ENCODE measurements at places on chromosomes 6 and 20.

GRCh38 chr20:17896193-17896723, 72.3 kb downstream of the SNX5 start:
- no peak for DNase-seq

DNA sequence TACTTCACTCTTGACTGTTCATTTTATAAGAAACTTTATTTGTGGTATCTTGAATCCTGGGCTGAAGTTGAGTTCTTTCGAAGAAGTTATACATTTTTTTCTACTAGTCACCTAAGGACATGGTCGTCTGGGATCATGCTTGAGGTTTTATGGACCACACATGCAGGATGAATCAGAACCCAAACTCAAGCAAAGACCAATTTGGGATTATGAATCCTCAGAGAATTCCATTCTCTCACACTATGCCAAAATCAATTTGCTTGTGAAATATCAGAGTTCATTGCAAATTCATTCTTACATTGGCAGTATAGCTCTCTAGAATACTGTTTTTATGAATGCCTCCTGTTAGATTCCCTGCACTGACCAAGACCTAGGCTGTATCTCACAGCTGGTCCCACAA, 114.3 kb upstream of the HDAC2 start:
- DNase-seq, result no peak

DNA sequence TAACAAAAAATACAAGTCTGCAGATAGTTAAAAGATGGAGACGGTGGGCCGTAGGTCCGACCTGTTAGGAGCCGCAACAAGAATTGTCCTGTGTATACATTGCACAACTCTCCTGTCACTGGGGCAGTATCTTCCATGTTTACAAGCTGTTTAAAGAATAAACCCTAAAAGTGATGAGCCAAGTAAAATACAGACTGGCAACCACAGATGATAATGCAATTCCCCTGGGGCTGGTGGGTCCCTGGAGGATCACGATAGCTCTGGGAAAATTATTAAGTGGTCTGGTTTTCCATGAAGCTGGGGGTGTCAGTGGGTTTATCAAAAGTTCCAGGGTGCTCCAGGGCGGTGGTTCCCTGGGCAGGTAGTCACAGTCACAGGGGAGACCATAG, 8.1 kb upstream of the FAM50B start:
- no peak for DNase-seq

- DNase-seq, result no peak
Observed at GRCh38 chr6:14550822-14551221, 433.2 kb downstream of the CD83 start.

DNA sequence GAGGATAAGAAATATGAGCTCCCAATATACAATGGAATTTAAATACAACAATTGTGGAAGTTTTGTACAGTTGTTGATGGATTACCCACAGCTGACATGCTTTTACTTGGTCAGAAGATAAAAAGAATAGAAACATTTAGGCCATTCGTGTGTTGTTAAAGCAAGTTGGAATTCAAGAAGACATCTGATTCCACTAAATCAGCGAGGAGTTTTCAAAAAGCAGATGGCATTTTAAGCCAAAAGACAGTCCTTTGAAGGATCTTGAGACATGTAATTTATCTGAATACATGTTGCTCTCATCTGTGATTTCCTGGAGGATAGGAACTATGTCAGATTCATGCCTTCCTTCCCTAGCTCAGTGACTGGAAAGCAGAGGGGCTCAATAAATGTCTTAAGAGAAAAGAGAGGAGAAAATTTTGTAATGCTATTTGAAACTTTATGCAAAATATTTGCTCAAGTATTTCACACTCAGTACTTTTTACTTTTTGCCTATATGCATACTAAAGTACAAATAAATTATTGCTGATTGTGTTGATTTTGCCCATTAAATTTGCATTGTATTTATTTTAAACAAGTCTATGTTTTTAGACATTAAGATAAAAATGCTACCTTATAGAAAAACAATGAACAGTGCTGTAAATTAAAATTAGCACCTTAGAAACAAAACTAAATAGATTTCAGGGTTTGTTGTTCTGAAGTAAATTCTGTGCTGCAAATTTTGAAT, 733.8 kb upstream of the FLRT3 start:
- no peak for DNase-seq

DNA sequence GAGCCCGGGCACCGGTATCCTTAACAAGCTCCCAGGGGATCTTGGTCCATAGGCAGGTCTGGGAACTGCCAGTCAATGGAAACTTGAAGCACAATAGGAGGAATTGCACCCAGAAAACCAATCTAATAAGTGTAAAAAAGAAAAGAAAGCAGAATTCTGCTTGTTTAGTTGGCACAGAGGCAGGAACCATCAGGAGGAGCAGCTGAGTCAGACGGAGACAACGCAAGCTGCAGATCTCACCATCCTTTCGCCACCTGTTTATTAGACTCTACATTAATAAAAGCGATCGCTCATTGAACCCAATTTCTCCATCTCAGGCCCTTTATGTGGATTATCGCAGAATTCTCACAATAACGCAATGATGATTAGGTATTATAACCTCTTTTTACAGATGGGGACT, 9.8 kb downstream of the ZFP64 start:
- DNase-seq, result no peak

DNA sequence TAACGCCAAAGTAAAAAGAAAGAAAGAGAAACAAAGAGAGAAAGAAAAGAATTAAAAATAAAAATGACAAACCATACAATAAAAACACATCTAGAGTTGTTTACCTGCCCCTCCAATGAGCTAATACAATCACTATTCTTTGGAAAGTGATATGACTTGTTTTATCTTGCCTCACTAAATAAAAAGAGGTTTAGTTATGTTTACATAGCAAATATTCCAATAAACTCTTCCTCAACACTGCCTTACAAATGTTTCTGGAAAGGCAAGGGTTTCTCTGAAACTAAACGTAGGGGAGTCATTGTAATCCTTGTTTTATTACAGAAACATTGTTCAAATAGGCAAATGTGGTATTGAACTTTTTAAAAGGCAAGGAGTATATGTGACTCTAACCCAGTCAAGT, 396.2 kb downstream of the EPM2A start:
- DNase-seq, result no peak

- no peak for DNase-seq
Observed at GRCh38 chr6:27547157-27548075, 74.5 kb upstream of the ZNF184 start.

GRCh38 chr20:50248104-50248641, 57.5 kb downstream of the CEBPB start:
- no peak for DNase-seq

GRCh38 chr6:69817358-69817757, 20.5 kb upstream of the LMBRD1 start:
- no peak for DNase-seq

DNA sequence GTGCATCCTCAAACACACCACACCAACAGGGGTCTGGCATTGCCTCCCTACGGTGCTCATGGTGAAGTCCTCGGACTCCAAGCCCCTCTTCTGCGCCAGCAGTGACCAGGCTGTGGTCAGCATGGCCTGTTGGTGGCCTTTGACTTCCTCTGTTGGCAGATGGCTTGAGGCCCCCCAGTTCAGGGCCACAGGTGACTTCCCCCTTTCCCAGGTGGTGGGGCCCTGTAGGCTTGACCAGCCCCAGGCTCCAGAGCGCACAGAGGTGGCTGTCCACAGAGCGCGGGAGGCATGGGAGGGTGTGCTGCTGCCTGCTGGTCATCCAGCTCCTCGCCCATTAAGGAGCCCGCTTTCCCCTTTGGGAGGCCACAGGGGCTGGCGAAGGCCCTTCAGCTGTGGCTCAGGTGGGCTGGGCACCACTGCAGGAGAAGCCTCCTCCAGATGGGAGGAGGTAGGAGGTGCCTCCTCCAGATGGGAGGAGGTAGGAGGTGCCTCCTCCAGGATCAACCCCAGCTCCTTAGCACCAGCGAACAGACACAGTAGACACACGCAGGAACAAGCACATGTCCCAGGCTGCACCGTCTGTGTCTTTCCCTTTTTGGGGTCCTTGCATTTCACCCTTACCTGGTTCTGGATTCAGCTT, 52.1 kb upstream of the BHLHE23 start:
- DNase-seq, result no peak

DNA sequence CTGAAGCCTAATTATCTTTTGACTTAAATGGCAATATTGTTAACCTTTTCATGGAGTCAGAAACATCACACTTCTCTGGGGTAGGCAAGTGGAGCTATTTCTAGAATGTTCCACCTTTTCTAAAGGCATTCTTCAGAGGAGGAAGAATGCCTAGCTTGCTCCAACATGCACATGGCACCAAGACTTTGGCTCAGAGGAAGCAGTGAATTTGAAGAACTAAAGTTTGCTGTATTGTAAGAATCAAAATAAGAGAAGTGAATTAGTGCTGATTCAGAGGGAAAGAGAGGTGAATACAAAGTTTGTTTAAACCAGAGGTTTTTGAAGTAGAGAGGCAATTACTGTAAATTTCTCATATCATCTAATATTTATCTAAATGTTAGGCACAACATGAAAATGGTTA, 92.2 kb downstream of the SOBP start:
- no peak for DNase-seq

- DNase-seq, result no peak
Observed at GRCh38 chr20:32920066-32920465, 61.3 kb downstream of the EFCAB8 start.

- no peak for DNase-seq
Observed at GRCh38 chr6:652865-653264, 4.0 kb downstream of the HUS1B start.

GRCh38 chr6:9461188-9461587, 953.7 kb downstream of the TFAP2A start:
- no peak for DNase-seq

DNA sequence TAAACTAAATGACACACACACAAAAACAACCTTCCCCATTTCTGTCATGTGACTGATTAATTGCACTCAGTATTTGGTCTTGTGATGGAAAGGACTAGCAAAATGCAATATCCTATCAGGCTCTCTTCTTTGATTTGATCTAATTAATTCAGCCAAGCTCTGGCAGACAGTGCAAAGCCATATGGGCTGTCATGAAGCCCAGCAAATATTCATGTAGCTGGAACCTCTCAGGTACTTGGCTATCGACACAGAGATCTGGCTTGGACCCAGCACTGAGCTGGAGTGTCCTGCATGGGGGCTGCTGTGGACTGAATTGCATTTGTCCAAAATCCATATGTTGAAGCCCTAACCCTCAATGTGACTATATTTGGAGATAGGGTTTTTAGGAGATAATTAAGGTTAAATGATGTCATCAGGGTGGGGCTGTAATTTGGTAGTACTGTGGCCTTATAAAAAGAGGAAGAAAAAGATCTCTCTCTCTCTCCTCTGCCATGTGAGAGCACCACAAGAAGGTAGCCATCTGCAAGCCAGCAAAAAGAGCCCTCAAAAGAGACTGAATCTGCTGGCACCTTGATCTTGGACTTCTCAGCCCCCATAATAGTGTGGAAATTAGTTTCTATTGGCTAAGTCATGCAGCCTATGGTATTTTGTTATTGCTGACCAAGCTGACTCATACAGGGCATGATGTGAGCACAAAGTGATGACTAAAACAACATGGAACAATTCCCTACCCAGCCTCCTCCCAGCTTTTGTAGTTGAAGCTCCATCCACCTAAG, 77.1 kb downstream of the STMND1 start:
- DNase-seq, result no peak

DNA sequence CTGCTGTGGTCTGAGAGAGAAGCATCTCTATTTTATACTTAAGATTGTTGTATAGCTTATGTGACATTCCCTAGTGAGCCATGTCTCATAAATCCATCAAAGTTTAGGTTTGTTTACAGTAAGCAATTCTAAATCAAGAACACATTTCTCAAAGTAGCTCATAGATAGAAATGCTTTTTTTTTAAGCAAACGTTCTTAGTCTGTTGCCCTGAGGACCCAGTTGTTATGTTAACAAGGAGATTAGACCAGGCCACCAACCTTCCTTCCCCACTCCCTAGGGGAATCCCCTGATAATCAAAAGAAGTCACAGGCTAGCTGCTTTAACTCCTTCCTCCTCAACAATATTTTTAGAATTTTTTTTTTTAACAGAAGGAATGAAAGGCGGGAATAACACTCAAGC, 169.0 kb downstream of the FUT9 start:
- no peak for DNase-seq

- no peak for DNase-seq
Observed at GRCh38 chr6:71929047-71929446, 42.7 kb downstream of the RIMS1 start.

GRCh38 chr20:16930656-16931055, 182.5 kb downstream of the OTOR start:
- DNase-seq, result no peak

DNA sequence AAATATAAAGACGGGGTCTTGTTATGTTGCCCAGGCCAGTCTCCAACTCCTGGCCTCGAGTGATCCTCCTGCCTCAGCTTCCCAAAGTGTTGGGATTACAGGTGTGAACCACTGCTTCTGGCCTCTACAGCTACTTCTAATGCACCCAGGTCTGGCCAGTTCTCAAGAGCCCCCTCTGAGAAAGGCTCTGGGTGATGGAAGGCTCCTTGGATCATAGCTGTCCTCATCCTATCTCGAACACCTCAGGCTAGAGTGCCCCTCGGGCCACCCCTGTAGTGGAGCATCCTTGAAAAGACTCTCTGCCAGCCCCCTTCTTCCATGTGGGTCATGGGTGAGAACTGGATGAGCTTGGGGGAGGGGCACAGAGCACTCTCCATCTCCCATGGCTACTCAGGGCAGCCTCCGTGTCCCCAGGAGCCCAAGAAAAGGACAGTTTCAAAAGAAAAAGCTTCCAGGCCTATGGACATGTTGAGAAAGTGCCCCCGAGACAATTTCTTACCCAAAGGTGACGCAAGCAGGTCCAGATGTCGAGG, 714 bp upstream of the MYLK2 start:
- no peak for DNase-seq

DNA sequence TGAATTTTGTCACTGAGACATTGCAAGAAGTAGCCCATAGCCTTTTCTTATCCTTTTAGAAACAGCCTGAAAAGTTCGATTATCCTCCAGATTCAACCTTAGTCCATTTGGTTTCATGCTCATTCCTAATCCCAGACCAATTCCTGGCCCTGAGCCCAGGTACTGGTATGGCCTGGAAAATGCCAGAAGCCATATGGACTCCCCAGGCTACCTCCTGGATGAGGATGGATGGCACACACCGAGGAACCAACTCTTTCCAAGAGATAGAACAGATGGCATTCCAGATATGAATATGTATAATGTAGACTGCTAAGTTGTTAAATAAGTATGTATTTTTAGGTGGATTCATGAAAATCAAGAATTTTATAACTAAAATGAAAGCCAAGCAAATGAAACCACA, 51.6 kb upstream of the SNAP25 start:
- DNase-seq, result no peak

GRCh38 chr20:6765469-6766058, 1.9 kb upstream of the BMP2 start:
- peak; percentile 51 for DNase-seq

- DNase-seq, result no peak
Observed at GRCh38 chr6:13411484-13411883, 75.9 kb downstream of the GFOD1 start.

Measured in GM20000 (cell line).